Omental fat pad (tissue), 4 donors: ENCODE measurements at places on chromosomes 11 and 22. TPM values are rescaled to one million over a fixed set of nuclear protein-coding genes. Genes with fewer than 3 reads are reported as not detected.

DNA sequence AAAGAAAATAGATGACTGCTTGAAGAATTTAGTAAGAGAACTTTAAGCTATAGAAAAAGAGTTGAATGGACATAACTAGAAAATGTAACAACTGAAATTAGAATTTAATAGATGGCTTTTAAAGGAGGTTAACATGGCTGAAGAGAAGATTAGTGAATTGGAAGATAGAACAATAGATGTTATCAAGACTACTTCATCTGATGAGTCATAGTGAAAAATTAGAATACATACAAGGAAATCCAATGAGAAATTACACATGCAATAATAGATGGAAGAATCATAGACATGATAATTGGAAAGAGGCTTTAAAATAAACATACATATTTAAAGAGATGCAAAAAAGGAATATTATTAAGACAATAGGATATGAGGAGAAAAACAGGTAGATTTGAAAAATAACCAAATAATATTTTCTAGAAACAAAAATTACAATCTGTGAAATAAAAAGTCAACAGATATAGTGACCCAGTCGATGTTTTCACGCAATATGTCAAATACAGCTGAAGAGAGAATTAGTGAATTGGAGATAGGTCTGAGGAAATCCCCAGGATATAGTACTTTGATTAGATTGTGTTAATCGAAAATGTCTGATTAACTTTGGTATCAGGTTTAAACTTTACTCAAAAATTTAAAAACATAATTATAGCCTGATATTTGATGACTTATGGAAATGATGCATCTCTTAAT, 28.2 kb downstream of the CAT start:
- no peak for DNase-seq

- no peak for DNase-seq
Observed at GRCh38 chr11:47565340-47566148, at the start of gene PTPMT1. PTPMT1 (plus strand) TSS chr11:47565599; CDS start chr11:47565623, 24 bp downstream.

- no peak for DNase-seq
Observed at GRCh38 chr22:32515084-32515483, 40.5 kb downstream of the FBXO7 start.

The RTN4RL2 gene
- total RNA-seq, result 0.25 TPM

The C11orf16 gene
- total RNA-seq, result not detected

- DNase-seq, result no peak
Observed at GRCh38 chr11:107587306-107587979, 3.5 kb upstream of the ELMOD1 start.

DNA sequence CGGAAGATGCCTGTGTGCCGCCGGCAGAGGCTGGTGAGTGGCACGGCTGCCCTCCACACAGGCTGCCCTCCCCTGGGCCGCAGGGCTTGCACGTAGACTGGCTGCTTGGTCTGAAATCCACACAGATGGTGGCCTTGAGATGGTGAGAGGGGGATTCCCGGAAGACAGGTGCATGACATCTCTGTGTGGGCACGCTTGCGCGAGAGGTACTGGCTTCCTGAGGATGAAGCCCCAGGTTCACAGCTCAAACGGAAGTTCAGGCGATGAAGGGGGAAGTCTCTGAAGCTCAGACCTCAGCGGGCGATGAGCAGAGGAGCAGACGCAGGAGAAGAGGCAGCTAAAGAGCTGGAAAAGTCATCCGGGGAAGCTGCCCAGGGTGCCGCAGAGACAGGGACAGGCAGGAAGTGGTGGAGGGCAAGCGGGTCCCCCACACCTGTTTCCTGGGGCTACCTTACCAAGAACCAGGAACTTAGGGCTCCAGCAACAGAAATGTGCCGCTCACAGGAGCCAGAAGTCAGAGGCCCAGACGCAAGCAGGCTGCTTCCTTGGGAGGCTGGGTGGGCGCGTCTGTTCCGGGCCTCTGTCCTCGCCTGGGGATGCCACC, 7.2 kb downstream of the CRELD2 start:
- no peak for DNase-seq

The RAG2 gene
- not detected for total RNA-seq

DNA sequence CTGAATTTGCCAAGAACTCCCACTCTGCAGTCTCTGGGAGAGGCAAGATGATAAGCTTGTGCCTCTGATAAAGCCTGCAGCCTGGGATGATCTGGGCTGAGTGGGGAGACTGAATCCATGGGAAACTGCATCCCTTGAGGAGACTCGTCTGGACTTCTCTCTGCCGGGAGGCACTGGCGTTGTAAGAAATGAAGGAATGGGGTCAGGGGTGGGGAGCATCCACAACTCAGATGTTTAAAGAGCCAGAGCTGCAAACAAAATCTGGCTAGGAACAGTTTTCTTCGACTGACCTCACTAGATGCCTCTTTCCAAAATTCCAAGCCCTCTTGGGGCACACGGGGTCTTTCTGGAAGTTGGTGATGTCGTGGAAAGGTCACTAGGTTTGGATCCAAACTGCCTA, 64.4 kb downstream of the SPON1 start:
- DNase-seq, result no peak

DNA sequence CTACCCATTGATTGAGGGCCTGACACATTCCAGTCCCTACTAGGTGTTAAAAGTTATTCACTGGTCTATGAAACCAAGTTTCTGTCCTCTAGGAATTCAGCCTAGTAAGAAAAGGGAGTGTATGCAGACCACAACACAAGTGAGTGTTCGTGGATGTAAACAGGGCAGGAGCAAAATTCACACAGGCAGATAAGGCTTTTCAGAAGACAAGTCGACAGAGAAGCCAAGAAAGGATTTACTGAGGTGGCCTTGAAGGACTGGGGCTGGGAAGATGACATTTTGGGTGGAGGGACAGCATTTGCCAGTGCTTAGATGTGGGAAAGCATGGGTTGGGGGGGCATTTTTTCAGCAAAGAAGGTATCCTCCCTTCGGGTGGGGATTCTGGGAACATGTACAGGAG, 76.2 kb downstream of the TSPAN18 start:
- no peak for DNase-seq

The MACROD1 gene
- 23.9 TPM for total RNA-seq

GRCh38 chr11:47786373-47786772, 19.2 kb upstream of the FNBP4 start:
- no peak for DNase-seq

The CAPN5 gene
- 4.6 TPM for total RNA-seq

GRCh38 chr11:2837096-2837601, 48.4 kb downstream of the CDKN1C start:
- DNase-seq, result no peak

- no peak for DNase-seq
Observed at GRCh38 chr11:96144553-96144952, 198.4 kb downstream of the MAML2 start.

The GUCD1 gene
- total RNA-seq, result 179 TPM

GRCh38 chr11:86800960-86801272, 574 bp downstream of the PRSS23 start:
- DNase-seq, result no peak

DNA sequence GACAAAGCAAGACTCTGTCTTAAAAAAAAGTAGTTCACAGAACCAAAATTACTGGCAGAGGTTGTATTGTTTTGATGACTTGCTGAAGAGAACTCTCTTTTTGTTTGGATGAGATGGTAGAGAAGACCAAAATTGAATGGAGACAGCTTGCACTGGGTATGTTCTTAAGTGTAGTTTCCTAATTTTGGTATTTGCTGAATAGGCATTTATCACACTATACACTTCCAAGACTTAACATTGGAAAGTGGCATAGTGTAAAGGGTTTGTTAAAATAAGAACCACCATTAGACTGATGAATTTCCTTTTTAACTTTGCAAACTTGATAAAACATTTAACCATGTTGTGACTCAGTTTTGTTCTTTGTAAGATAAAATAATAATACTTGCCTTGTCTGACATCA, 5.3 kb upstream of the DCUN1D5 start:
- DNase-seq, result no peak

DNA sequence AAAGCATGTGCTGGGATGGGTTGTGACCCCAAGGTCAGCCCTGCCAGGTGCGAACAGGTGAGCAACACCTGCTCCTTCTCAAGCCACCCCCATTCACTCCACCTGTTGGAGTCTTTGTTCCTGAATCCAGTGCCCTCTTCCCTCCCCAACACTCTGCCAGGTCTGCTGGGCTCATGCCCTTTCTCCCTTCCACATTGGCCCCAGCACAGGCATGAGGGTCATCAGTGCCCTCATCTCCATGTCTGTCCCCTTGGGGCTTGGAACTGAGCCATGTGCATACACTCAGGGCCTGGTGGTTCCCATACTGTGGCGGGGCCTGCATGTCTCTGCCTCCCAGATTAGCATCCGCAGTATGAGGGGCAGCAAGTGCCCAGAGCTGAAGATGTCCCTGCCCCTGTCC, 19.1 kb downstream of the RFPL2 start:
- no peak for DNase-seq

DNA sequence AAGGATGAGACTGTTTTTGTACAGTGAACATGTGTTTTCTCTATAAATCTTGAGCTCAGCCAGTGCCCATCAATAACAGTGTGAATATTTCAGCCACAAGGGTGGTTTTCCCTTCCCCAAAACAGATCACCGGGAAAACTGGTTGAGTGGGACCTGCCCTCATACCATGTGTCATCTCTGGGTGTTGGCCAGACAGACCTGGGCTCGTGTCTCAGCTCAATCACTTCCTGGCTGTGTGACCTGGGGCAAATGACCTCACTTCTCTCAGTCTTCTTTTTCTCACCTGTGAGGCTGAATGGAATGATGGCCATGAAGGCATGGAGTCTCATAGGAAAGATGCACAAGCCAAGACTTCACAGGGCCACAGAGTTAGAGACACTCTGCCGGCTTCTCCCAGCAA, 74.7 kb downstream of the COMMD9 start:
- no peak for DNase-seq

The GRM5 gene
- total RNA-seq, result not detected

The OLFML1 gene
- 8.4 TPM for total RNA-seq

DNA sequence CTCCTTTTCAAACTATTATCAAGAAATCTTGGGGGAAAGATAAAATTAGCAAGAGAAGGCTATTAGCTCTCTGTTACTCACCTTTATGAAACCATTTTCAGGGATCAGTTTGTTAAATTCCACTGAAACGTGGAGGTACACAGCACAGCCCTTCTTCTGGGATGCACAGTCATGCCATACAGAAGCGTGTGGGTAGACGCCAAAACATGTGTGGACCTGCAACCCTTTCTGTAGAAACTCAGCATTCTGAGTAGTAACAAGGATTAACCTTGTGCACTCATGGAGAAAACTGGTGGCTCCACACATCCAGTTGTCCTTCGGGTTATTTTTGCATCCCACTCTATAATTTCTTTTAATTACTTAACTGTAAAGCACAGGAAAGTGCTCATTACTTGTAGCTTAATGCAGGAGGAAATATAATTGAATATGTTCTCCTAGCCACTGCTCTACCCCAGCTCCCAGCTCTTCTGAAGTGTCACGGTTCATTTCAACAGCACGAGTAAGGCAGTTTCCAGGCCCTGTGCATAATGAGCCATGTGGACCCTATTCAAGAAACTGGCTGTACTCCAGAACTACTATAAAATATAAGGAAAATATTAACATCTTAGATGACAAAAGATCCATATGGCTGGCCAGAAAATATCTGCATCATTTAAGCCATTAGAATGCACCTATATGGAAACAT, 26.1 kb downstream of the BDNF start:
- DNase-seq, result no peak

- DNase-seq, result no peak
Observed at GRCh38 chr11:34926101-34926830, 9.8 kb downstream of the PDHX start.

GRCh38 chr11:67436459-67437081, 912 bp downstream of the PTPRCAP start:
- no peak for DNase-seq

- DNase-seq, result no peak
Observed at GRCh38 chr22:44443641-44444235, 54.3 kb downstream of the RTL6 start.

DNA sequence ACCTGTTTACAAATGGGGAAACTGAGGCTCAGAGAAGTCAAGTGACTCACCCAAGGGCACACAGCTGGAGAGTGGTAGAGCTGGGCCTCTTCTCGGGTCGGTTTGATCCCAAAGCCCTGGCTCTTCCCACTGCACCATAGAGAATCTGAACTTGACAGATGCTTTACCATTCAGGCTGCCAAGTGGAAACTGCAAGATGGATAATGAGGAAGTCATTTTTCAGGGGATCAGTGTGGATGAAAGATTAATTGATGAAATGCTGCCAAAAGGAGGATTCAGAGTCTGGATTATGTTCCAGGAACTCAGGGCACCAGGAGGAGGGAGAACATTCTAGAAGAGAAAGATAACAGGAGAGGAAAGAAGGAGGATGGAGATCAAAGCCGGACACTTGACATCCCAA, 185.9 kb upstream of the ZBED5 start:
- no peak for DNase-seq

DNA sequence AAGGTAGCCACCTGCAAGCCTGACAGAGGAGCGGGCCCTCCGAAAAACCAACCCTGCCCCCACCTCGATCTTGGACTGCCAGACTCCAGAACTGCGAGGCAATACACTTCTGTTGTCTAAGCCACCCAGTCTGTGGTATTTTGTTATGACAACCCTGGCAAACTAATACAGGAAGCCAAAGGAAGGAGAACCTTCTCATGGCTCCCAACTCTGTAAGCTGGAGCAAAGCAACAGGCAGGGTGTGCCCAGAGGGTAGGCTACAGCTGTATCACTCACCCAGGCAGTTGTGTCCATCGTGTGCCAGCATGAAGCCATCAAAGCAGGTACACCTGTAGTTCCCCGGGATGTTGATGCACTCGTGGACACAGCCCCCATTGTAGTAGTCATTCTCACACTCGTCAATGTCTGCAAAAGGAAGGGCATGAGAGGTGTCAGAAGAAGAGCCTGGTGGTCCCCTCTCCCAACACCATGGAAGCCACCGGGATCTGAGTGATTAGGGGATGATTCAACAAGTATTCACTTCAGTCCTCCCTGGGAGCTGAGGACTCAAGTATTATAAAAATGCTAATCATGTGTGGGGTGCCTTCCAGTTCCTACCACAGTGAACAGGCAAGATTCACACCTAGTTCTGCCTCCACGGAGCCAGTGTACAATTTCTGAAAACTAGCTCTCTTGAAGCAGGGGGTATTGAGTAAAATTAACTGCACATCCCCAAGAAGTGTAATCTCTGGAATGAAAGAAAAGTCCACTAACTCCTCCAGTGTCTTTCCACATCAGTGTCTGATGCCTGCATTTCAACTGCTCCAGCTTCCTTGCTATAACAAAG, 23.3 kb downstream of the SCUBE1 start:
- no peak for DNase-seq

- DNase-seq, result no peak
Observed at GRCh38 chr11:59647245-59647980, 21.4 kb downstream of the PATL1 start.

The SHANK2 gene
- total RNA-seq, result 9.6 TPM
